ENCODE measurements at places on chromosomes 2 and 18. TPM values are rescaled to one million over a fixed set of nuclear protein-coding genes. Genes with fewer than 3 reads are reported as not detected.

The TTN gene
- not detected for total RNA-seq

The HOXD13 gene
- not detected for total RNA-seq

The PRSS56 gene
- not detected for total RNA-seq

The GALNT14 gene
- 17.8 TPM for total RNA-seq

The PMS1 gene
- total RNA-seq: 37.1 TPM

The STAT1 gene
- total RNA-seq: 143 TPM

The MYO7B gene
- 0.31 TPM for total RNA-seq

The GMPPA gene
- total RNA-seq: 62.1 TPM

The NAPG gene
- 32.0 TPM for total RNA-seq

The PDE11A gene
- total RNA-seq: 2.4 TPM

The ITPRIPL1 gene
- total RNA-seq: 2.8 TPM

The C2orf78 gene
- total RNA-seq: not detected

The DLGAP1 gene
- 6.0 TPM for total RNA-seq

The KCTD1 gene
- 18.1 TPM for total RNA-seq

The SERPINB11 gene
- not detected for total RNA-seq

The PLEKHM3 gene
- 9.1 TPM for total RNA-seq

The HOXD12 gene
- not detected for total RNA-seq

The RNF149 gene
- total RNA-seq: 26.8 TPM

The TBR1 gene
- total RNA-seq: not detected

The KIF5C gene
- 3.8 TPM for total RNA-seq

The CD207 gene
- not detected for total RNA-seq

The FBXO36 gene
- total RNA-seq: 3.0 TPM

The CNGA3 gene
- not detected for total RNA-seq

The DPP4 gene
- total RNA-seq: 0.42 TPM

The SLC11A1 gene
- 0.10 TPM for total RNA-seq

The VWC2L gene
- not detected for total RNA-seq

The ASB18 gene
- not detected for total RNA-seq

The ZAP70 gene
- 0.41 TPM for total RNA-seq

The MAP3K19 gene
- not detected for total RNA-seq

The CYP1B1 gene
- total RNA-seq: 135 TPM

The ATP6V1C2 gene
- total RNA-seq: not detected

The CCDC148 gene
- 0.52 TPM for total RNA-seq

The XRCC5 gene
- 236 TPM for total RNA-seq

The IL1RN gene
- total RNA-seq: not detected

The NYAP2 gene
- not detected for total RNA-seq

The IL36RN gene
- not detected for total RNA-seq

The RAB31 gene
- total RNA-seq: 82.4 TPM

The SLC9A2 gene
- total RNA-seq: not detected

The SERTAD2 gene
- 20.5 TPM for total RNA-seq

The GPR45 gene
- not detected for total RNA-seq

The HRH4 gene
- total RNA-seq: not detected

The SH2D6 gene
- not detected for total RNA-seq

The ANKRD53 gene
- total RNA-seq: 1.8 TPM

The LRRTM4 gene
- not detected for total RNA-seq

The SLC16A14 gene
- 4.9 TPM for total RNA-seq

The GLI2 gene
- 37.0 TPM for total RNA-seq

The MZT2A gene
- total RNA-seq: 109 TPM

The LTBP1 gene
- 398 TPM for total RNA-seq

The ATP9B gene
- 15.8 TPM for total RNA-seq

The CCDC85A gene
- 0.51 TPM for total RNA-seq

The RGPD6 gene
- 9.3 TPM for total RNA-seq

The MBOAT2 gene
- total RNA-seq: 34.4 TPM

The RTP5 gene
- not detected for total RNA-seq

The IGFBP5 gene
- total RNA-seq: 500 TPM

The MC4R gene
- total RNA-seq: not detected

The MRPL19 gene
- 43.5 TPM for total RNA-seq

The UGT1A3 gene
- not detected for total RNA-seq

All from chondrocyte (in vitro differentiated cells).